Spinal cord (tissue), 10 donors: ENCODE measurements at places on chromosomes 5 and 9.

GRCh38 chr5:166505067-166505466, 1786.4 kb upstream of the WWC1 start:
- DNase-seq: no peak

GRCh38 chr5:145778144-145778900, 56.8 kb downstream of the PRELID2 start:
- no peak for DNase-seq

DNA sequence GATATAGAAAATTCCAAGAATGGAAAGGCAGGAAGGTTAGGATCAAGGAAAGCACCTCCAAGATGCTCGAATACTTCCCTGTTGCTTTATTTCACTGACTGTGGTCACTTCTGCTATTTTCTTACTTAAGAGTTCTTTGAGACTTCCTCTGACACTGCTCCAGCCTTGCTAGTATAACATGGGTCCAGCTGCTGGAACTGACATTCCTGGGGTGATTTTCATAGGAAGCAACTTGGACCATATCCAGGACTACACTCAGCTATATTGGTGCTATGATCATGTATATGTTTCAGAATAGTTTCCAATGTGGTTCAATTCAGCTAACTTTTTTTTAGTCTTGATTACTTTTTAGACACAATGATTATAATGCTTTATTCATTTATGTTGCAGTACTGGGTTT, 81.6 kb upstream of the CKMT2 start:
- no peak for DNase-seq

DNA sequence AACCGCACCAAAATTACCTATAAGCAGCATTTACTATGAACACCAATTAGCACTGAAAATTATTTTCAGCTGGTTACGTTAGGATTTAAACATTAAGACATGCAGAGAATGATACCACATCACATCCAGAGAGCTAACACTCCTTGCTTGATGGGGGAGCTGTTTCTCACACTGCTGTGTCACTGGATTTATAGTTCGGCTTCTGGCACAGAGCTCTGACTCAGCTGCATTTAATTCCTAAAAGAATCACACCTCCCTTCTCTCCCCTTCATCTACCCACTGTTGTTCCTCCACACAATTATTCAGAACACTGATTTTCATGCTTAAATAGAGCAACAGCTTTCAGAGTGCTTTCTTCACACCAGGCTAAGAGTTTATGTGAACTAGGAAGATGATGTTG, 82.6 kb upstream of the SV2C start:
- no peak for DNase-seq

GRCh38 chr9:92275541-92275940, 18.0 kb downstream of the IARS1 start:
- DNase-seq: no peak
